ENCODE measurements at places on chromosomes 11 and 22. TPM values are rescaled to one million over a fixed set of nuclear protein-coding genes. Genes with fewer than 3 reads are reported as not detected.
A peak's percentile ranks its signal among the peaks of the same experiment; 100 is the strongest.

DNA sequence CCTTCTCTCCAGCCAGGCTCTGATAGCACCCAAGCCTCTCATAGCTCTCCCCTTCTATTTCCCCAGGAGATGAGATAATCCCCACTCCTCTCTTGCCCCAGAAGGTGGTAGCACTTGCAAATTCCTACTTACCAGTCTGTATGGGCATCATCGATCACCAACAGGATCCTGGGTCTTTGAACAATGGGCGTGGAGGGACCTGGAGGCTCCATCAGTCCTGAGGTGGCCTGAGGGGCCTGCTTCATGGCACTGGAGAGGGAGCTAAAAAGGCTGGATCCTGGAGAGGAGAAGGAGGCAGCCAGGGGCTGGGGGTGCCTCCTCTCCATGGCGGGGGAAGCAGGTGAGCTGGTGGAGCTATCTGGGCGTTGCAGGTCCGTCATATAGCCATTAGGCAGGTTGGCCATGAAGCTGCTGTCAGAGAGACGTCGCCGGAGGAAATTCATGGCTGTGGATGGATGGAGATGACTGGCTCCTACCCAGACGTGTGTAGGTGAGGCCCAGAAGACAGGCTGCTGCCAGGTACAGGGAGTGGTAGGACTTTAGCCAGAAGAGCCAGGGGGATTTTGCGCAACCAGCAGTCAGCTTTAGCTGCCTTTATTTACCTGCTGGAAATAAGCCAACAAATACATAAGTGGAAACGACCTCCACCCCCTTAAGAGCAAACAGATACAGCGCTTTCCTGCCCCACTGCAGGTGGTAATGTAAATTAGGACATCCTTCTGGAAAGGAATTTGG, 51.8 kb downstream of the SYN3 start:
- no peak for DNase-seq

- no peak for DNase-seq
Observed at GRCh38 chr11:1475841-1476240, 10.7 kb downstream of the MOB2 start.

GRCh38 chr11:15727520-15727914, 612.8 kb downstream of the INSC start:
- no peak for DNase-seq

- peak; percentile 52 for DNase-seq
Observed at GRCh38 chr22:31944700-31945442, 536 bp downstream of the YWHAH start.

DNA sequence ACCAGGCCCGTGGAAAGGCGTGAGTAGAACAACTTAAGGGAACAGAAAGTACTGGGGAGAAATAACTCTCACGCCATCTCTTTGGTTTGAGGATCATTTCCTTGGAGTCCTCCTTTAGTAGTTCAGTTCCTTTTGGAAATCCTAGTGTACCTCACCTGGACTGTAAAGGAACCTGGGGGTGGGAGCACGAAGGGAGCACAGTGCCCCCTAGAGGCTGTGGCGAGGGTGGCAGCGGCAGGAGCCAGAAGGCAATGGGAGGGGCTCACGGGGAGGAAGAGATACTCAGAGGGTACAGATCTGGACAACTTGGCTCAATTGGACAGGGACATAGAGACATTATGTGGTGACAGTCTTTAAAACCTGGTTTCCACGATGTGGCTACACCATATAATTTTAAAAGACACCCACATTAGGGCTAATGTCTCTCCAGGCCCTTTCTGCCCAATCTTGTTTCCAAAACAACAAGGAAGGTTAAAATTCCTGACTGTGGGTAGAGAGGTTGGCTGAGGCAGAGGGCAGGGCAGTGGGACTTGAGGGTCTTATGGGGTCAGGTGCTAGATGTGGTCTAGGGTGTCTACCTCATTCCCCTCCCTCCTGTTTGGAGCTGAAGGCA, 87.0 kb downstream of the CSNK2A3 start:
- DNase-seq: peak; percentile 23

DNA sequence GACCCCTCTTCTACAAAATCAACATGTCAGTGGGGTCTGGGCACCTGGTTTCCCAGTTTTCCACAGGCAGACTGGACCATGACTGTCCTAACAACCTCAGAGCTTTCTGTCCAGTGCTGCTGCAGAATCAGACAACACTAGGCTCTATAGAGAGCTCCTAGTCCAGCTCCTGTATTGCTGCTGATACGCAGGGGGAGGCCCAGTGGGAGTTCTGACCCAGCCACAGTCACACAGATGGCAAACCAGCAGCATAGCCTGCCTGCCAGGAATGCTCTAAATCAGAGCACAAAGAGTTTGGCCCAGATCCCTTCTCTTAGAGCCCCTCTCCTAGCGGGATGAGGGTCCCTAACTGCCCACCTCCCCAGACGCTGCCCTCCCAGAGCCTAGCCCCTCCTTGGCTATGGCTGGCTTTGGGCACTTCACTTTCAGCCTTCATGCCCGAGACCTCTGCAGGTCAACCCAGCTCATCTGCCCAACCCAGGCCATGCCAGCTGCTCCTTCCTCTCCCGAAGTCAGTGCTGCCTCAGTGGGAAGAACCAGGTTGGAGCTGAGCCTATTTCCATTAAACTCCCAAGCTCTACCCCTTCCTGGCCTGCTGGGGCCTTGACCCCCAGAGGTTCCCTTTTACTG, 15.8 kb upstream of the SLCO2B1 start:
- DNase-seq: no peak

The STIM1 gene
- 56.0 TPM for polyA plus RNA-seq

DNA sequence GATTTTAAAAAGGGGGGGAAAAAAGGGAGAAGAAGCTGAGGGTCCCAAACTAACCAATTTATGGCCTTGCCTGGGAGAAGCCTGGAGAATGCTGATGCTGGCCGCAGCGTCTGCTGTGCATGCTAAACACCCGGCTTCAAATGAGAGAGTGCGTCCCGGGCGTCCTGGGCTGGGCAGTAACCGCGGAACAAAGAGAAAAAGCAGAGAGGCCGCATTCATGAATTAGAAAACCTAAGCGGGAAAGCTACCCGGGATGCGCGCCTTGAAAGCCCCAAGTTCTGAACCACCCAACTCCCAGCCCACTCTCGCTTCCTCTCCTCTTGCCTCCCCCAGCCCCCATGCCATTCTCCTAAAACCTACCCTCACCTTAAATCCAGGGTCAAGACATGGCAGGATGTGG, 6.5 kb downstream of the MN1 start:
- no peak for DNase-seq

The FGF4 gene
- polyA plus RNA-seq: not detected

The MPEG1 gene
- polyA plus RNA-seq: 15.5 TPM

- no peak for DNase-seq
Observed at GRCh38 chr11:68164437-68164836, 43.2 kb upstream of the CHKA start.

- DNase-seq: no peak
Observed at GRCh38 chr22:50061824-50062355, 3.8 kb upstream of the TTLL8 start.

DNA sequence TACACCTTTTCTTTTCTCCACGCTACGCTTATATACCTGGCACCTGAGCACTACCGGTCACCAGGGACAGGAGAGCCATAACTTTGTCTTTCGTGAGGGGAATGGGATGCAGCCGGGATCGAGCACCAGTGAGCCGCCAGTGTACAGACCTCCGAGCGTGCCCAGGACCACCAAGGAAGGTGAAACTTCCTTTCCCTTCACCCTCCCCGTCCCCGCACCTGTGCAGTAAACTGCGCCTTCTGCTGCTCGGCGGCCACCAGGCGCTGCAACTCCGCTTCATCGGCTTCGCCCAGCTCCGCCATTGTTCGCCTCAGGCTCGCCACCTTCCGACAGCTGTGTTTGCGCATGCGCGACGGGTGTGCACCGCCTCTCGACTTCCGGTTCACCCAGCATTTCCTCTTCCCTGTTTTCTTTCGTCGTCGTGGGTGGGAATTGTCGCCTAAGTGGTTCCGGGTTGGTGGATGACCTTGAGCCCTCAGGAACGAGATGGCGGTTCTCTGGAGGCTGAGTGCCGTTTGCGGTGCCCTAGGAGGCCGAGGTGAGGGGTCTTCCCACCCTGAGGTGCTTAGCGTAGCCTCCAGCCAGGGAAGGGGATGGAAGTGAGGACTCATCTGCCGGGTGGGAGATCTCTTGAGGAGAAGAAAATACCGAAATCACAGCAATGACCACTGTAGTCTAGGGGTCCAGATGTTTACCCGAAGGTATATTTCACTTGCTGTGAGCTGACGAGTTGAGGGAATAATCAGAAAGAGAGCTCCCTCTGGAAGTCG, at the start of the genes SDHD and TIMM8B:
SDHD (plus strand) TSS at position 452 of the 770 bp plus-strand sequence; CDS start at position 487, 35 bp downstream.
TIMM8B (minus strand) TSS at position 335 of the 770 bp plus-strand sequence; CDS start at position 302, 33 bp downstream.
- peak; percentile 96 for DNase-seq

GRCh38 chr11:91305402-91305801, 919.2 kb upstream of the FAT3 start:
- DNase-seq: no peak

DNA sequence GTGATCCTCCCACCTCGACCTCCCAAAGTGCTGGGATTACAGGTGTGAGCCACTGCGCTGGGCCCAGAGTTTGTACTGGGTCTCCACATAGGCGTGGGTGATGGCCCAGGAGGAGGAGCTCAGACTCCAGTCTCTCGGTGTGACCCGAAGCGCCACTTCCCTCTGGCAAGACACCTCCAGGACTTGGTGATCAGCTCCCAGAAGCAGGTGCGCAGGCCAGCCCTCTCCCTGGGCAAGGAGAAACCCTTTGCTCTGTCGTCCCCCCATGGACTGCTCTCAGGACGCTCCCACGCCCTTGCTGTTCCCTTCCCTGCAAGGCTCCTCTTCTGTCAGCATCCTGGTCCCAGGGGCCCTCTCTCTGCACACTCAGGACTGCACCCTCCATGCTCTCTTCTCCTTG, 5.5 kb upstream of the YPEL1 start:
- DNase-seq: no peak

DNA sequence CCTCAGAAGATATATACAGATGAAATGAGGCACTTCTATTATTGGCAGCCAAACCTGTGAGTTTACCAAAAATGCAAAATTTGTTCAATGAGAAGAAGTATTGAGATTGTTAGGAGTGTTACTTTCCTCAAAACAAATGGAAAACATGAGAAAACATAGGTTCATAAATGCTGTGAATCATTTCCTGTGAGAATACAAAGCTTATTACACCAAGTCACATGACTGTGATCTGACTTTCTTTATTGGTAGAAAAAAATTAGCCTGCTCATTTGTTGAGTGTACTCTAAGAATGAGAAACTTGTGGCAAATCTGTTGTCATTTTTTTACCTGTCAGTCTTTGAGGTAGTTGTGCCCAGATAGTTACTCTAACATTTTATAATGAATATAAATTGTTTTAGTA, 215.1 kb downstream of the TMEM135 start:
- no peak for DNase-seq

DNA sequence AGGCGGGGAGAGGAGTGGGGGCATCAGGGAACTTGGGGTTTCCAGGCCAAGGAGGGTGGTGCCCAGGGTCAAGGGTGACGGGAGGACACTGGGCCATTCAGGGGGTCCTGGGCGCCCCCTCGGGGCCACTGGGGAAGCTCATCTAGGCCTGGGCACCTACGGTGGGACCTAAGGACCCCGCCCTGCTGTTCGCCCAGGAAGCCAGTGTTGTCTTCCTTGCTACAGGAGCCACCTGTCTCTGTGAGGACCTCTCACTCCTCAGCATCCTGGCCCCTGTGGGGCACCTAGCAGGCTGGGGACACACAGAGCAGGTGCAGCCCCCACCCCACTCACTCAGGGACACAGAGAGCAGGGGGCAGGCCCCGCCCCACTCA, 191.6 kb downstream of the IGLL1 start:
- DNase-seq: no peak

- DNase-seq: no peak
Observed at GRCh38 chr11:1153105-1153950, 4.4 kb upstream of the MUC5AC start.

GRCh38 chr11:47388697-47389576, 10.6 kb upstream of the SPI1 start:
- peak; percentile 46 for DNase-seq

DNA sequence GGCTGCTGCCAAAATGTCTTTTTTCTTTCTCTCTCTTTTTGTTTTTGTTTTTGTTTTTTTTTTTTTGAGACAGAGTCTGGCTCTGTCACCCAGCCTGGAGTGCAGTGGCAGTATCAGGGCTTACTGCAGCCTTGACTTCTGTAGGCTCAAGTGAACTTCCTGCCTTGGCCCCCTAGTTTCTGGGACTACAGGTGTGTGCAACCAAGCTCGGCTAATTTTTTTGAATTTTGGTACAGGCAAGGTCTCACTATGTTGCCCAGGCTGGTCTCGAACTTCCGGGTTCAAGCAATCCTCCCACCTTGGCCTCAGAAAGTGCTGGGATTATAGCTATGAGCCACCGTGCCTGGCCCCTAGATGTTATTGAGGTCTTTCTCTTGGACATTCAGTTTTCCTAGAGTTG, 2.2 kb upstream of the DDX10 start:
- no peak for DNase-seq

DNA sequence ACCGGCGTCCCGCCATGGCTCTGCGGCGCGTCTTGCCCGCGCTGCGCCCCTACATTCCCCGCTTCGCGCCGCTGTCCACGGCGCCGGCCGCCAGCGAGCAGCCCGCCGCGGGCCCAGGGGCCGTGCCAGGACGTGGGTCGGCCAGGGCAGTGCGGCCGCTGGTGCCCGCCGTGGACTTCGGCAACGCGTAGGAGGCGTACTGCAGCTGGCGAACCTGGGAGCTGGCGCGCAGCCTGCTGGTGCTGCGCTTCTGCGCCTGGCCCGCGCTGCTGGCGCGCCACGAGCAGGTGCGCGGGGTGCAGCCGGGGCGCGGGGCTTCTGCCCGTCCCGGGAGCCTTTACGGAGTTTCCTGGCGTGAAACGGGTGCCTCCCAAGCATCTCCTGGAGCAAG, 20.1 kb downstream of the DGCR6L start:
- peak; percentile 19 for DNase-seq

The P2RY6 gene
- polyA plus RNA-seq: 1.7 TPM

- DNase-seq: no peak
Observed at GRCh38 chr11:64799623-64800302, 3.3 kb downstream of the MAP4K2 start.

DNA sequence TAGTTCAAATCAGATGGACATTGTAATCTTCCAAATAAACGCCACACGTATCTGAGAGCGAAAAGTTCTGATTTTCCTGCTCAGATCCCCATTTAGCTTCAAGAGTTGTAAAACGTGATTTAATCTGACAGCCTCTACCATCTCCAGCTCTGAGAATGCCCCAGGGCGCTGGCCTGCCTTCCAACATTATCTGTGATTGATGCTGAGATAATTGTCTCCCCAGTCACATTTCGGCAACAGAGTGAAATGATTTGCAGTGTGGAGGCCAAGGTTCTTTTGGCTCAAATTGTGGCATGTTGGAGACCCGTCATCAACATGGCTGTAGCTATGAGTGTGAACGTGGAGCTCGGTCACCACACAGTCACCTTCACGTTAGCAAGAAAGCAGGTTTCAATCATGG, 283.4 kb downstream of the BRD1 start:
- DNase-seq: no peak

The ANAPC15 gene
- 41.3 TPM for polyA plus RNA-seq

- DNase-seq: no peak
Observed at GRCh38 chr22:24502034-24502433, 6.9 kb downstream of the UPB1 start.

- no peak for DNase-seq
Observed at GRCh38 chr11:131841925-131842635, 471.7 kb downstream of the NTM start.

GRCh38 chr11:57903441-57904123, 120.1 kb upstream of the OR9Q1 start:
- DNase-seq: no peak

The NLRP14 gene
- 0.14 TPM for polyA plus RNA-seq

Data from left lung (tissue), 14 donors.